NCI-H1092 treated with DMSO at 0.1 percent for 48 hours (cell line): ENCODE measurements at places on chromosomes 12 and 14.

GRCh38 chr12:102462386-102462785, 18.0 kb downstream of the IGF1 start:
- no peak for DNase-seq

DNA sequence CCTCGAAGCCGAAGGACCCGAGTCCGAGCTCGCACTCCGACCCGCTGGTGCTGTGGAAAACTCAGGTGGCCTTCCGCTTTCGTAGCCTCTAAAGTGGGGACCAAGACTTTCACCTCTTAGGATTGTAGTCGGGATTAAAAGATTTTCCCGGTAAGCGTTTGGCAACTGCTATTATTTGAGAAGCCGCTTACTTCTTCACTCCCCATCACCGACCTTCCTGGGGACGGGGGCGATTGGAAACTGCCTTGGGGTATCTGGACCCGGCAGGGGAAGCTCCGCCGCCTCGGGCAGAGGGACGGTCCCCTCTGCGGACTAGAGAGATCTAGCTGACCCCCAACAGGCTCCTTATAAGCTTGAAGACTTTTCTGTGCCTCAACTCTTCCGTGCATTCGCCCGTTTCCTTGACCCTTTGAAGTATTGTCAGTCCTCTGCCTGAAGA, 659 bp downstream of the TRAFD1 start:
- no peak for DNase-seq

DNA sequence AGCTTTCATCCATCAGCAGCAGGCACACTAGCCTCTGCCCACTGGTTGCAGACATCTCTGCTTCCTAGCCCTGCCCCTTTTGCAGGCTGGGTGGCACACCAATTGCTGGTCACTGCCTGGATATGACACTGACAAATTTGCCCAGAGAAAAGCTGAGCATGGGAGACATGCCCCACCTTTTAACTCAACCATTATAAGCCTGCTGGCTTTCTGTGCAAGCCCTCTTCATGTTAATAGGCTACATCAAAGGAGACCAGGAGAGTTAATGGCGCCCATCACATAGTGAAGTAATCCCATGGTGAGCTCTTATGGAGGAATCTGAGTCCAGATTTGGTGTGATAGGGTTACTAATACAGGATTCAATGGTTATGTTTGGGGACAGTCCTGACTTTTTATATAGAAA, 139.2 kb downstream of the KICS2 start:
- peak; percentile 31 for DNase-seq

DNA sequence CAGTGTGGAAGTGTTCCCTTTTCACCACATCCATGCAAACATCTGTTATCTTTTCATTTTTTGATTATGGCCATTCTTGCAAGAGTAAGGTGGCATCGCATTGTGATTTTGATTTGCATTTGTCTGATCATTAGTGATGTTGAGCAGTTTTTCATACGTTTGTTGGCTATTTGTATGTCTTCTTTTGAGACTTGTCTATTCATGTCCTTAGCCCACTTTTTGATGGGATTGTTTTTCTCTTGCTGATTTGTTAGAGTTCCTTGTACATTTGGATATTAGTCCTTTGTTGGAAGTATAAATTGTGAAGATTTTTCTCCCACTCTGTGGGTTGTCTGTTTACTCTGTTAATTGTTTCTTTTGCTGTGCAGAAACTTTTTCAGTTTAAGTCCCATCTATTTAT, 244.5 kb upstream of the PRICKLE1 start:
- no peak for DNase-seq

DNA sequence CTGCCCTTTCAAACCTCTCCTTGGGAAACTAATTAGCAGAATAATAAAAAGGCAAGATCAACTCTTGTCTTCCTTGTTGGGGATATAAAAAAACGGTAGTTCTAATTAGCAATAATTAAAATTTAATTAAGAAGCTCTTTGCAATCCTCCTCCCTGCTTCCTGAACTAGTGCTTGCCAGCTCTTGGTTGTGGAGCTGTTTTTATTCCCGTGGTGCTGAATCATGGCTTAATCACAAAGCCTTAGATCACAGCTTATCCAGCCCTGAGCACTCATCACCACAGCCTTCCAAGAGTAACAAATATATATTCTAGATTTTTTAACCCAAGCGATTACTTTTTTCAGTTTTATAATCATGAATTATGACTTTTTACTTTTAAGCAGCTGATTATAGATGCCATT, 63.2 kb upstream of the INSM2 start:
- DNase-seq: no peak

- no peak for DNase-seq
Measured at GRCh38 chr14:42715316-42715715, 1108.6 kb downstream of the LRFN5 start.

DNA sequence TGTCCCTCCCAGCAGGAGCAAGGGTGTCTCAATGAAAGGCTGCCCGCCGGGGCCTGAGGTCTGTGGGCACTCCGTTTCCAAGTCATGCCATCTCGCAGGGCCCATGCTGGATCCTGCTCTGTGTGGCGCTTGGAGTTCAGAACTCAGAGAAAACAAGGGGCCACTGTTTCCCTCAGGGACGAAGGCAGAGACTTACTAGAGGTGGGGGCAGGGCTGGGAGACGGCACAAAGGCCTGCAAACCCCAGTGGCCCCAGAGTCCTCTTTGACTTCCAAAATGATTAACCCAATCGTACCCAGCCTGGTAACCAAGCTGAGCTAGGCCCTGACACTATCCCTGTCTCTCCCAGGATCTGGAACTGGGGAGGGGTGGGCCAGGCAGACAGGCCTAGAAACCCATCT, 95.8 kb downstream of the ITPK1 start:
- DNase-seq: no peak

- DNase-seq: no peak
Measured at GRCh38 chr14:88856786-88857366, 32.4 kb downstream of the TTC8 start.

DNA sequence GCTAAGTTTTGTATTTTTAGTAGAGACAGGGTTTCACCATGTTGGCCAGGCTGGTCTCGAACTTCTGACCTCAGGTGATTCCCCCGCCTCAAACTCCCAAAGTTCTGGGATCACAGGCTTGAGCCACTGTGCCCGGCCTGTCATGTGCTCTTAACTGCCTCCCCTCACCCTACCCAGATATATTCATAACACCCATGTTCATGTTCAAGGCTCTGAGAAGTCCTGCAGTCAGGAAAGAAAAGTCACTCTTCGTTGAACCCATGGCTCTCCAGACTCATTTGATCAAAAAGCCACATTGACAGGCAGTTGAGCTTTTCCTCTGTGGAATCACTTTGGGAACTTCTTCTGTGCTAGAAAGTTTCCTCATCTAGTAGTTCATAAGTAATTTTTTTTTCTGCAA, 545.5 kb upstream of the TBX3 start:
- no peak for DNase-seq

DNA sequence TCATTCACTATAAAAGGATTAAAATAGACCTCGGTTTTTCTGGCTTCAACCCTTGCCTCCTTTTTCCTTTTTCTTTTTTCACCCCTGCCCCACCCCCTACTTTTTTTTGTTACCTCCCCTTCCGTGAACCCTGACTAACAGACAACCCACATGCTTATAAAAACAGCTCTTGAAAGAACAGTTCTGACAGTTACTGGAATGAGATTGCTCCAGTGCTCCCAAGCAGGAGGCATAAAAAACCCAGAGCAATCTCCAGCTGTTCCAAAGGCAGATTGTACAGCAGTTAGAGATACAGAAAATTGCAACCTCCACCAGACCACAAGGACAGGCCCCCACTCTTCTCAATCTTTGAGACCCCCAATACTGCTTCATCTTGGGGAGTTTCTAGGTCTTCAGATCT, 29.9 kb upstream of the TMEM260 start:
- no peak for DNase-seq

- DNase-seq: peak; percentile 20
Measured at GRCh38 chr14:56660677-56661389, 81.2 kb downstream of the TMEM260 start.

GRCh38 chr12:4250691-4251090, 22.9 kb upstream of the CCND2 start:
- no peak for DNase-seq

DNA sequence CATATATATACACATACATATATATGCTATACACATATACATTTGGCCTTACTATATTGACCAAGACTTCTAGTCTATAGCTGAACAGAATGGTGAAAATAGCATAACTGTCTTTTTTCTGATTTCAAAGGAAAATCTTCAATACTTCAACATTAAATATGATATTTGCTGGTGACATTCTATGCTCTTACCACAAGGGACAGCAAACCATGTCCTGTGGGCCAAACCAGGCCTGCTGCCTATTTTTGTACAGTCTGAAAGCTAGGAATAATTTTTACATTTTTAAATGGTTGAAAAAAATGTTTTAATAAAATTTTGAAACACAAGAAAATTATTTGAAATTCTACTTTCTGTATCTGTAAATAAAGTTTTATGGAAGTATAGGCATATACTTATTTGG, 63.6 kb downstream of the EML5 start:
- DNase-seq: no peak

GRCh38 chr12:14239350-14239934, 126.0 kb upstream of the ATF7IP start:
- no peak for DNase-seq

- no peak for DNase-seq
Measured at GRCh38 chr12:119134284-119135072, 44.3 kb upstream of the HSPB8 start.

DNA sequence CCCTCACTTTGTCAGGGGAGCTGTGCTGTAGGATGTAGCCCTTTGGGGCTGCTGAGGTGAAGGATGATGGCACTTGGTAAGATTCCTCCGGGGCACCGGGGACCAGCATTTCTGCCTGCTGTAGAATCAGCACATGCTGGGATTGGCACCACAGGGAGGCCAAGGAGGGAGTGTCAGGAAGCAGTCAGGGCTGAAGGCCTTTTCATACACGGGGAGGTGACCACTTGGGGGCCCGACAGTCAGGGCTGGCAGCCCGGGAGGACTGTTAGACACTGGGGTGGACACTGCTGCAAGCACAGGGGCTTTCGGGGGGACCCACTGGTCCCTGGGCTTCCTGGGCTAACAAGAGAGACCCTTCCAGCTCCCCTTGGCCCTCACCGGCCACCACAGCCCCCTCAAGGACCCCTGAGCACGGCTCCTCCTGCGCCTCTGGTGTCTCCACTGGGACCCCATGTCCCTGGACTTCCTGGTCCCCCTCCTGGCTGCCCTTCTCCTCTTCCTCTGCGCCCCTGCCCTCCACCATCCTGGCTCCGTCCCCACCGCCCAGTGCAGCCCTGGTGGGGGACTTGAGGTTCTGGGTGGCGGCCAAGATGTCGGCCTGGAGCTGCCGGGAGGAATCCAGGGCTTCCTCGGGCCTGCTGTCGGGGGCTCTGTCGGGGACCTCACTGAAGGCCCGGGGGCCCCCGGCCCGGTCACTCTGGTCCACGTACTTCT, 6.5 kb downstream of the TMEM119 start:
- no peak for DNase-seq

DNA sequence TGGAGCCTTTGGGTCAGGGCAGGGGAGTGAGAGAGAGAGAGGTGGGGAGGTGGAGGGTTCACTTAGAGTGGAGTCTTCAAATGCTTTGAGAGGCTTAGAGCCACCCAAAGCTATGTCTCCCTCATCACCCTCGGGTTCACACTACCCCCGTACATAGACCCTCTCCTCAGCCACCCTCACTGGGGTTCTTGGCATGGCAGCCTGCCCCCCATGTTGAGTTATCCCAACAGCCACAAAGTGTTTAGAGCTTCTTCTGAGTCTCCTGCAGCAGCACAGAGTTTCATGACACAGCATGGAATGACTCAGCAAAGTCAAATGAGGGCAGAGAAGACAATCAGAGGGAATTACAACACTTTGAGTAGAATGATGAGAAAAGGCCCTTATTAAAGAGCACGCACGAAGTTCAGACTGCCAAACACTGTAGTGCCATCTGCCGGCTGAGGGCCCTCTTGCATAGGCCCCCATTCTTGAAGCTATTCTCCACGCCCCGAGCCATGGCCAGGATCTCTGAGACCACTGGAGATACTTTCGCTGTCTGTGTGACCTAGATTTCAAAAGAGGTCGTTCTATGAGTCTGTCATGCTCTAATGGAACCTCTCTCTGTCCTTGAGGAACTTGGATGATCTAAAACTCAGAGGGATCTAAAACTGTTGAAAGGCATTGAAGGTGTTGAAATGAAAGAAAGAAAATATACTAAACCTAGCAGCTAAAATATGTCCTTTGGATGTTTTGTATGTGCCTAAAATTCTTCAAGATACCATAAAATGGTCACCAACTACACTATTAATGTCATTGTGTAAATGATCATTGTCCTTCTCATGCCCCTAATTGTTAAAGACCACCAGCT, 221.9 kb downstream of the PELI2 start:
- peak; percentile 77 for DNase-seq

DNA sequence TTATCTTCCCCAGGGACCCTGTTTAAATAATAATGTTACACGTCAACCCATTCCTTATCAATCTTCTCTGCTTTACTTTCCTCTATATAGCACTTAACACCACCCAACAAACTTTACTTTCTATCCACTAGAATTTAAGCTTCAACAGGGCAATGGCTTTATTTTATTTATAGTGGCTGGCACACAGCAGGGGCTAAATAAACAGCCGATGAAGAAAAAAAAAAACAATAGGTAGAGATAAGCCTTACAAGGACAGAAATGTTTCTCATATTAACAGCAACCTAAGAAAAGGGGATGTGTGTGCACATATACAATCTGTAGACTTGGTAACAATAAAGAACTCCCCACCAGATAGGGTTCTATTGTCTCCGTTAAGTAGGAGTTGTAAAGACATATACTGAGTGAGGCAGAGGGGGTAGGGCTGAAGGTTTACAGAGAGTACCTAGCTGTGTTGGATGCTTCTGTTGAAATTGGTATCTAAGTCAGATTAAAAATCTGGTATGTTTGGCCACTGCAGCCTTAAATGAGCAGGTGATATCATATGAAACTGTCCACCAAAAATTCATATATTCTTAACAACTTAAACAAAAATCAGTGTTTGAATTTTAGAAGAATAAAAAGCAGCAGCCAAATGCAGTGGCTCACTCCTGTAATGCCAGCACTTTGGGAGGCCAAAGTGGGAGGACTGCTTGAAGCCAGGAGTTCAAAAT, 24.7 kb upstream of the AP4S1 start:
- no peak for DNase-seq

GRCh38 chr14:89121968-89122620, 294.9 kb downstream of the FOXN3 start:
- peak; percentile 43 for DNase-seq

DNA sequence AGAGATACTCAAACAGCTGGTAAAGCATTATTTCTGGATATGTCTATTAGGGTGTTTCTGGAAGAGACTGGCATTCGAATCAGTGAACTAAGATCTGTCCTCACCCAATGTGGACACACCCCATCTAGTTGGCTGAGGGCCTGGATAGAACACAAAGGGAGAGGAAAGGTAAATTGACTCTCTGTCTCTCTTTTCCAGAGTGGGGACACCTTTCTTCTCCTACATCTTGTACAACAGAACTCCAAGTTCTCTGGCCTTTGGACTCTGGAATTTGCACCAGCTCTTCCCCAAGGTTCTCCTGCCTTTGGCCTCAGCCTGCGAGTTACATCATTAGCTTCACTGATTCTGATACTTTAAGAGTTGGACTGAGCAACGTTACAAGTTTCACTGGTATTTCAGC, 1253.9 kb downstream of the SLC16A7 start:
- DNase-seq: no peak
